ENCODE measurements at places on chromosomes 1 and 21.

DNA sequence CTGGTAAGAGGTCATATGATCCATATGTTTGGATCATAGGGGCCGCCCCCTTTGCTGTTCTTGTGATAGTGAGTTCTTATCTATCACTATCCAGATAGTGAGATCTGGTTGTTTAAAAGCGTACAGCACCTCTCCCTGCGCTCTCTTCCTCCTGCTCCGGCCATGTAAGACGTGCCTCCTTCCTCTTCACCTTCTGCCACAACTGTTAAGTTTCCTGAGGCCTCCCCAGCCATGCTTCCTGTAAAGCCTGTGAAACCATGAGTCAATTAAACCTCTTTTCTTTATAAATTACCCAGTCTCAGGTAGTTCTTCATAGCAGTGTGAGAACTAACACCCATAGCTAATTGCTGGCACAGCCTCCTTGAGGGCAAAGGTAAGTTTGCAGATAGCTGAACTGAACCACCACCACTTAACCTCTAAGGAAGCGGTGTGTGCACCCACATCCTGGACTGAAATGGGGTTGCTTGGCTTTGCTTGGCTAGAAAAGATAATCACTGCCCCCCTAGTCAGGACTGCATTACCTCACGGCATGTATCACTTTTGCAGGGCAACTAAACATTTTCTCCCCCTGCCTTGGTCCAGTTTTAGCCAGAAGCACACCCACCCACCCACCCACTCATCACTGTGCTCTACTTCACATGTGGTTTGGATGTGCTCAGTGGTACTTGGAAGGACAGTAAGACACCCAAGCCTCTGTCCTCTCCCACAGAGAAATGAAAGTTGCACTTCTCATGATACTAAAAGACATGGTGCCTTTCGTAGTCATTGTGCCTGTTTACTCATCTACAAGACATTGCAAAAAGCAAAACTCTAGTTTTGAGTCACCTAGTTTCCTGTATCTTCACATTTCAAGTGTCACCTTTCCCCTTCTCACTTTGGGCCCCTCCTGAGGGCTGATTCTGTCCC lies 23.1 kb upstream of the PTAFR start:
- peak; percentile 88 for DNase-seq

DNA sequence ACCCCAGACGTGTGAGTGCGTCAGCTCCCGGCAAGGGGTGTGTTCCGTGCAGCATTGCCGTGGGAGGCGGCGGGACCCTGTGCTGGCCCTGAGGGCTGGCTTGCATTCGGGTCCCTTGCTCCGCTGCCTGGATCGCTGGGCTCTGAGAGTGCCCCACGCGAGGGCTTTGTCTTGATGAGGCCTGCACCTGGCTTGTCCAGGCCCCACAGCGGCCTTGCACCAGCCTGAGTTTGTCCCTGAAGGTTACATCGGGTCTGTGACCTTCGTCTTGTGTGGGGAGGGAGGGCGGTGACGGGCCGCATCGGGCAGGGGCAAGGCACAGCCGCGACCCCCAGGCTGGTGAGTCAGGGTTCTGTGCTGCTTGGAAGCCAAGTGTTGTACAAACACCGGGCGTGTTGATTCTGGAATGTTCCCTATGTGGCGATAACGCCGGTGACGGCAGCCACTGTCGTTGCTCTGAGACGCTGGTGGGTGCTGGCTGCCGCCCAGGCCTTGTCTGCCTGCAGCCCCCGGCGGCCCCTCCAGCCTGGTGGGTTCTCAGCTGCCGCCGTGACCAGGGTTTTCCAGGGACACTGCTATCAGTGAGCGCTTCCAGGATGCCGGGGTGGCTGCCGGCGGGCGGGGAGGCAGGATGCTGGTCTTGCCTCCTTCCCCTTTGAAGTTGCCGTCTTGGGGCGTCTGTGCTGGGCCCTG lies 42.9 kb downstream of the SLX9 start:
- DNase-seq = no peak

DNA sequence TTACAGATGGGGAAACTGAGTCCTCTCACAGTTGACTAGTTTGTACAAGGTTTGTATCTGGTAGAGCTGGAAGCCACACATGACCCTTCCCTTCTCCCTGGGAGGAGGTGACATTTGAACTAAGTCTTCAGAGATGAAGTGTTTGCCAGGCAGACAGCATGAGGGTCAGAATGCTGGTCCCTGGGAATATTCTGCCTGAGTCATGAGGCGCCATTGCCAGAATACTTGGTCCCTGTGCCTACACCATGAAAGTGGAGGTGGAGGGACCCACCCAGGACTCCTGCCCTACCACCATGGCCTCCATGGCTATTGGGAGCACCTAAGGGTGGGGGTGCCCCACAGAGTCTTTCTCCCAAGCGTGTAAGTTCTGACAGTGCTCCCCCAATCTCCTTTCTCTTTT lies 7.0 kb downstream of the RPS6KA1 start:
- no peak for DNase-seq

- DNase-seq = no peak
Observed at GRCh38 chr1:17903386-17903785, 148.3 kb downstream of the ACTL8 start.

DNA sequence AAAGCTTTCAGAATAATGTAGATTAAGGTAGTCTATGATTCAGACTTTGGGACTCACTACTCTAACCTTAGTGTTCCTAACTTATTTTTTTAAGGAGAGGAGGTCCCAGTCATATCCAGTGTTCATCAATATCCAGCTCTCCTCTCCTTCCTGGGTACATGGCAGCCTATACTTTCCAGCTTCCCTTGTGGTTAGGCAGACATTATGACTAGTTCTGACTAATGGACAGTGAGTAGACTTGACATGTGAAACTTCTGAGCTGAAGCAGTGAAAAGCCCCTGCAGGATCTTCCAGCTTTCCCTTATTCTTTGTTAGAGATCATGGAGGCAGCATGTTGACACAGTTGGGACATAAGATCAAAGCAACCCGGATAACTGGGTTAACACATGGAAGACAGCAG lies 144.2 kb downstream of the PTPRU start:
- DNase-seq = no peak

- DNase-seq = no peak
Observed at GRCh38 chr1:106278716-106279115, 777.8 kb upstream of the PRMT6 start.

- no peak for DNase-seq
Observed at GRCh38 chr1:41532206-41532975, 47.9 kb upstream of the EDN2 start.

DNA sequence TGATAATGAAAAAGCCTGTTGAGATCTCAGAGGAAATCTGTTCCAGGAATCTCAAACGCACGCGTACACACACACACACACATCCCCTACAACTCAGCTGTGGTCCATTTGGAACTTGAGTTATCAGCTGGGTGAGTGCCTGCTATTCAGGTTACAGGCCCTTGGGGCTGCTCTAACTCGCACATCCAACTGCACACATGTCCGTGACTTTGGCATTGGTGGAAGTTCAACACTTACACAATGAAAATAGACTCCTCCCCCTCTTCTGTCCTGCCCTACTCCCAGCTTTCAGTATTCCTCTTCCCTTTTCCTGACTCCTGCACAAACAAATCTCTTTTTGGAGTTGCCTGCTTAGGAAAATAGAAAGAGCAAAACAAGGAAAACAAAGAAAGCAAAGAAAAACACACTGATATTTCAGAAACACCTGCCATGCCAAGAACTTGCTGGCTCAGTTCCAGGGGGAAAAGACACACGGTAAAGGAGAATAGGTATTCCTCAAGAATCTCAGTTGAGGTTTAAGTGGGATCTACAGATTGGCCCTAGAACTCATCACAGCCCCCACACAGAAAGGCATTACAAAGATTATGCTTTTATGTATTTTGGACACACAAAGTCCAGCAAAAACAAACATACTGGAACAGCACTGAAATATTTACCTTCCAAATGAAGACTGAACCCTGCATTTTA lies 140.9 kb downstream of the TGFBR3 start:
- DNase-seq = no peak

GRCh38 chr1:192979542-192979941 lies 79.6 kb downstream of the UCHL5 start:
- DNase-seq = no peak

GRCh38 chr1:218090459-218090858 lies 194.6 kb upstream of the RRP15 start:
- no peak for DNase-seq

GRCh38 chr21:32991361-32991760 lies 34.4 kb upstream of the OLIG2 start:
- no peak for DNase-seq

- no peak for DNase-seq
Observed at GRCh38 chr1:54597455-54598030, 25.8 kb downstream of the FAM151A start.

- no peak for DNase-seq
Observed at GRCh38 chr1:15020943-15021745, 132.4 kb upstream of the TMEM51 start.

- DNase-seq = no peak
Observed at GRCh38 chr1:241499910-241500309, 19.6 kb downstream of the FH start.

DNA sequence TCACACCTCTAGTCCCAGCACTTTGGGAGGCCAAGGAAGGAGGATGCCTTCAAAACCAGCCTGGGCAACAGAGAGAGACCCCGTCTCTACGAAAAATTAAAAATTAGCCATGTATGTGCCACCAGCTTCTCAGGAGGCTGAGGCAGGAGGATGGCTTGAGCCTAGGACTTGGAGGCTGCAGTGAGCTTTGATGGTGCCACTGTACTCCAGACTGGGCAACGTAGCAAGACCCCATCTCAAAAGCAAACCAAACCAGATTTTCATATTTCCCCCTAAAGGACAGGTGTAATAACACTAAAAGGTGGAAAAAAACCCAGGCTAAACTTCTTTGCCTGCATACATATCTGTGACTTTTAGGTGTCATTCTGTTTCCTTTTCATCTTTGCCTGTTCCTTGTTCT lies 3.7 kb downstream of the UCK2 start:
- DNase-seq = no peak

DNA sequence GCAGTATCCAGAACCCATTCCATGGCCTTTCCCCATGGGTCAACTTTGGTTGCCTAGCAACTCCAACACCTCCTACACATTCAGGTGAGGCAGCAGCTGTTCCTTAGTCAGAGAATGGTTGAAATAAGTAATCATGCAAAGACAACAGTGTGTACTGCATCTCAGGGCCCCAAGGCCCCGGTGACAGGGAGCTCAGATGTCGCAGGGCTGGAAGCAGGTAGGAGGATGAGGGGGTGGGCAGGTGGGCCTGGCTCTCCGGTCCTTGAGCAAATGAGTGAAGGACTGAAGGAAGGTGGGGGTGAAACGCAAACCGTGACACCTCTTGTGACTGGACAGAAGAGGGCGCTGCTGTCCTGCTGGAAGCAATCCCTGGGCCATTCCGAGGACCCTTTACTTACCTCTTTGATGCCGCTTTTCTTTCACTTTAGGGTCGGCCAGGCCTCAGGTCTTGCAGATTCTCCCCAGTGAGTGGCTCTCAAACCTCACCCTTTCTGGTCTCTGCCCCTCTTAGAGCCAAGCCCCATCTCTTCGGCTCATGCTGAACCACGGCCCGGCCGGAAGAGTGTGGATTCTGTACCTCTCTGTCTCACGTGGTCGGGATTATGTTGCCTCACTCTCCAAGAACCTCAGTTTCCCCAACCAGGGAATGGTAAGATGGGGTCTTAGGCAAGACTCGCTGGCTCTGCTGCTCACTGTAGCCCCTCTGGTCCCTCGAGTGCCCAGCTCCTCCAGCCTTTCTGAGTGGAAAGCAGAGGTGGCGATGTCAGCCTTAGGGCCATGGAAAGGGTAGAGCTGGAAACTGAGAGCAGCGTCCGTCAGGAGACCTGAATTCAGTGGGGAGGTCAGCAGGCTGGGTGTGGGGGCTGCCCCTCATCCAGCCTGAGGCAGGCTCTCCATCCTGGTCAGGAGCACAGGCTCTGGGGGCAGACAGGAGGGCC lies 5.6 kb upstream of the KCNA10 start:
- peak; percentile 72 for DNase-seq

DNA sequence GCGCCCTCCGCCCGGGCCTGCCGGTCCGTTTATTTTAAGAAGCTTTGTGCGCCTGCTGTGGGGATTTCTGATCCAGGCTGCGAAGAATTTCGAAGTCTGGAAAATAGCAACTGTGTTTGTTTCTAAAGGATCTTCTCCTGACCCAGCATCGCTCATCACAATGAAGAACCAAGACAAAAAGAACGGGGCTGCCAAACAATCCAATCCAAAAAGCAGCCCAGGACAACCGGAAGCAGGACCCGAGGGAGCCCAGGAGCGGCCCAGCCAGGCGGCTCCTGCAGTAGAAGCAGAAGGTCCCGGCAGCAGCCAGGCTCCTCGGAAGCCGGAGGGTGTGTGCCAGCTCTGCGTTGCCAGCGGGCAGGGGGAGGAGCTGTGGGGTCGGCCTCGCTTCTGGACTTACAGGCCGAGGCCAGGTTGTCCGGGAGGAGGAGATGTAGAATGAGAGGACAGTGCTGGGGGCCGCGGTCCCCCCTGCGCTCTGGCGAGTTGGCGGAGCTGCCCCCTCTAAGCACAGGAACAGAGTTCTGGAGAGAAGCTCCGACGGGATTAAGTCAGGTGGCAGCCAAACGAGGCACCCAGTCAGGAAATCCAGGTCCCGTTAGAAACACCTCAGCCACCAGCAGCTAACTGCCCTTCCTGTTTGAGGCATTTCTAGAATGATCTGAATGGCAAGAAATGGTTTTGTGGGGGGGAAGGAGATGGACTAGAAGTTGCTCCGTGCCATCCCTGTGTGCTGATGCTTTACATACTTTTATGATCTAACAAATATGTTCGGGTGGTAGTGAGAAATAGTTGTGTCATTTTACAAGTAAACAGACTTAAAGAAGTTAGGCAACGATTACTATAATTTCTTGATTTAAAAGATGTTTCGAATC lies 948 bp downstream of the TXLNA start:
- peak; percentile 53 for DNase-seq

DNA sequence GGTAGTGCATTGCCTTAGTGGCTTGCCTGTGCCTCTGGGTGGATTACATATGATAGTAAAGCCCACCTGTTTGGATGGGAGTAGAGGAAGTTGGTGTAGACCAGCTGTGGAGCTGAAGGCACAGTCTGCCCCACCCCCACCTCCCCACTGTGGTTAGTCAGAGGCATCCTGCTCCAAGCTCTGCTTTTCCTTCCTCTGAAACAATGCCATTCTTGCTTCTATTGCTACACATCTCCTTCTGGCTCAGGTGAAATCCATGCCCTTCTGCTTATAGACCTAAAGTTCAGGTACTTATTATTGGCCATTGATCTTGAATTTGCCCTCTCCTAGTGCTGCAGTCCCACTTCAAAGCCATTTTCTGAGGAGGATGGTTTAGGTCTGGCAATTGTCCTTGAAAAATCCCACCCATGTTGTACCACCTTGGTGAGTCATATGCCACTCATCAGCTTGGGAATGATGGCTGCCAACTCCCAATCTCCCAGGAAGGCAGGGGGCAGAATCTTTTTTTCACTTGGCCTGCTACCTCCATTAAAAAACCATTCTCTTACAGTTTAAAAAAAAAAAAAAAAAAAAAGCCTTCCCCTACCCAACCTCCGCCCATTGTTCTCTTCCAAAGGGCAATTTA lies 6.7 kb upstream of the TXLNA start:
- no peak for DNase-seq

- no peak for DNase-seq
Observed at GRCh38 chr1:62076286-62076685, 118.4 kb upstream of the L1TD1 start.
